SK-MEL-5 (cell line): ENCODE measurements at places on chromosomes 7 and 10. TPM values are rescaled to one million over a fixed set of nuclear protein-coding genes. Genes with fewer than 3 reads are reported as not detected.

Gene ASB15
- not detected in 2 replicates for total RNA-seq

Gene MYH16
- not detected in 2 replicates for total RNA-seq

Gene ANKRD61
- total RNA-seq = 0.50 and 0.51 TPM in 2 replicates

Gene TMEM176B
- 0.63 and 1.4 TPM in 2 replicates for total RNA-seq

Gene LRRC61
- total RNA-seq = not detected in 2 replicates

Gene CYP2C9
- total RNA-seq = not detected in 2 replicates

Gene GPR22
- total RNA-seq = not detected in 2 replicates

Gene DNA2
- 6.9 and 8.3 TPM in 2 replicates for total RNA-seq
